ENCODE measurements at places on chromosomes 3 and 15. TPM values are rescaled to one million over a fixed set of nuclear protein-coding genes. Genes with fewer than 3 reads are reported as not detected.

DNA sequence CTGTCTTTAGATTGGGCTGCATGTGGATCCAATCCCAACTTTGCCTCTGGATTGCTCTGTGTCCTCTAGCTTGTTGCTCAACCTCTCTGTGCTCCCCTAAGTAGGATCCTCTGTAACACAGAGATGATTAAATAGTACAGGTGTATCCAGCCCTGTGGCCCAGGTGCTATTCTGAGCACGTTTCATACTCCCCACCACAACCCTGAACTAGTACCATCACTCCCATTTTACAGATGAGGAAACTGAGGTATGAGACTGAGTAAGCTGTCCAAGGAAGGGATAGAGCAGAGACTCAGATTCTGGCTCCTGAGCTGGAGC is 7.2 kb downstream of the ISG20 start:
- DNase-seq = no peak

PARP16 gene
- polyA plus RNA-seq = 13.9 TPM

DNA sequence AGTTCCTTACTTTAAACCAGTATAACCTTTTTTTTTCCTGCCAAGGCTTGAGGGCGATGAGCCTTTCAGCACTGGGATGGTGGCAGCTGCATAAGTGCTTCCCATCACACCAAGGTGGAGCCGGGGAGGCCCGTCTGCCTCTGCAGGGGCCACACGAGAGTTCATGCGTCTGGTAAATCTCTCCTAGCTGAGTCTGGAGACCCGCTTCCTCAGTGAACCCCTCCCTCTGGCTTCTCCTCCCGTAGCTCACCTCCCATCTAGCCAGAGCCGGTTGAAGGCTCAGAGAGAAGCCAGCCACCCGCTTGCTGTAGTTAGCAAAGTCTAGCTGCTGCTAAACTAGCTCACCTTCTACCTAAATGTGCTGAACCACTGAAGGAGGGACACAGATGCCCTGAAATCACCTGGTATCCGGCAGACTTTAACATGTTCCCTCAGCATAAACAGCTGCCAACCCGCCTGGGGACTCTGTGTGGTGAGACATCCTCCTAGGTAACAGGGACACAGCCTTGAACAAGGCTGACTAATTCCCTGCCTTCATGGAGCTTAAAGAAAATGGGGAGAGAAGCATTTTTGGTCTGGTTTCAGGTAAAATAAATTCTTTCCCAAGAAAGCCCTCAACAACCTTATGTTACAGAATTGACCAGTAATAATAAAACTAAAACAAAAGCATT is 42.9 kb downstream of the RLBP1 start:
- DNase-seq = no peak

- no peak for DNase-seq
These were observed 151.8 kb downstream of the MEX3B start for GRCh38 chr15:81894061-81894460.

DNA sequence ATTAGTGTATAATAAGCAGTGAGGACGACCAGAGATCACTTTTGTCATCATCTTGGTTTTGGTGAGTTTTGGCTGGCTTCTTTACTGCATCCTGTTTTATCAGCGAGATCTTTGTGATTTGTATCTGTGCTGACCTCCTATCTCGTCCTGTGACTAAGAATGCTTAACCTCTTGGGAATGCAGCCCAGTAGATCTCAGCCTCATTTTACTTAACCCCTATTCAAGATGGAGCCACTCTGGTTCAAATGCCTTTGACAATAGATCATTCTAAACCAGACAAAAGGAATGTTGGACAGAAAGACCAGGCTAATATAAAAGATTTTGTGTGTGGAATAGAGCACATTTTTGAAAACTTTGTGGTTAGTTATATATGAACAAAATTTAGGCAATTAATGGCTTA is 618.5 kb upstream of the BCHE start:
- no peak for DNase-seq

PIGZ gene
- not detected for polyA plus RNA-seq

- no peak for DNase-seq
These were observed 55.5 kb downstream of the BSN start for GRCh38 chr3:49609815-49610214.

DNA sequence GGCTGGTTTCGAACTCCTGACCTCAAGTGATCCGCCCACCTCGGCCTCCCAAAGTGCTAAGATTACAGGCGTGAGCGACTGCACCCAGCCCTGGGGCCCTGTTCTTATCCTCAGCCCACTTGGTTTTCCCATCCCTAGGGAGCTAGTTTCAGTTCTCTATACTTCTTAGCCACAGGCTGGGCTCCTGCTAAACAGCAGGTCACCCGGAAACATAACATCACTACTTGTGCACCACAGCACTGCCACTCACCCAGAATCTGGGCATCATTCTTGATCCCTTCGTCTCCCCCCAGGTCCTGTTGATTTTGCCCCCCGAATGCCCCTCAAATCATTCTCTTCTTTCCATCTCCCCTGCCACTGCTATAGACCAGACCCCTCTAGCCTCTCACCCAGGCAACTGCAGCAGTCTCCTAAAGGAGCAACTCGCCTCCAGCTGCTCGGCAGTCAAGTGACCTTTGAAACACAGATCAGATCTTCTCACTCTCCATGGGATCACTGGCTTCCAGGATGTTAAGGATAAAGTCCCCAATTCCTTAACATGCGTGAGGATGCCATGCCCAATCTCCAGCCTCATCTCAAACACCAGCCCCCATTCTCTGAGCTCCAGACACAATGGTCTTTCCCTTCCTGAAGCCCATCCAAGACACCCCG is 5.6 kb upstream of the AP3S2 start:
- DNase-seq = no peak

LMAN1L gene
- not detected for polyA plus RNA-seq

SCN11A gene
- polyA plus RNA-seq = 7.3 TPM

DNA sequence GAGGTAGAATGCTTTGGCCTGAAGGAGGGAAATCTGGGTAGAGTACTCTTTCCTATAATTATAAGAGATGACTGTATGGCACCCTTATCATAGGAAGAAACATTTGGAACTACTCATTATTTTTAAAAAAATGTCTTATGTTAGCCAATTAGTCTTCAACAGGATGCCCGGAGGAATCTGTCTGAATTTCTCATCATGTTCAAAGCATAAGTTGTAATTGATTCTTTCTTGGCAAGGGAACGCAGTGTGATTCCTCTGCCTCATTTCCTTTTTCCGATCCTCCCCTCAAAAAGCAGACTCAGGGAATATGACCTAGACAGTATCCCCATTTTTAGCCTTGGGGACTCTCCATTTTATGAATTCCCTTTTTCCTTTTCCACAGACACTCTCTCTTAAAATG is 165.1 kb downstream of the IL5RA start:
- DNase-seq = peak; percentile 8

GRCh38 chr3:69433969-69434325 is 48.1 kb upstream of the FRMD4B start:
- DNase-seq = no peak

DNA sequence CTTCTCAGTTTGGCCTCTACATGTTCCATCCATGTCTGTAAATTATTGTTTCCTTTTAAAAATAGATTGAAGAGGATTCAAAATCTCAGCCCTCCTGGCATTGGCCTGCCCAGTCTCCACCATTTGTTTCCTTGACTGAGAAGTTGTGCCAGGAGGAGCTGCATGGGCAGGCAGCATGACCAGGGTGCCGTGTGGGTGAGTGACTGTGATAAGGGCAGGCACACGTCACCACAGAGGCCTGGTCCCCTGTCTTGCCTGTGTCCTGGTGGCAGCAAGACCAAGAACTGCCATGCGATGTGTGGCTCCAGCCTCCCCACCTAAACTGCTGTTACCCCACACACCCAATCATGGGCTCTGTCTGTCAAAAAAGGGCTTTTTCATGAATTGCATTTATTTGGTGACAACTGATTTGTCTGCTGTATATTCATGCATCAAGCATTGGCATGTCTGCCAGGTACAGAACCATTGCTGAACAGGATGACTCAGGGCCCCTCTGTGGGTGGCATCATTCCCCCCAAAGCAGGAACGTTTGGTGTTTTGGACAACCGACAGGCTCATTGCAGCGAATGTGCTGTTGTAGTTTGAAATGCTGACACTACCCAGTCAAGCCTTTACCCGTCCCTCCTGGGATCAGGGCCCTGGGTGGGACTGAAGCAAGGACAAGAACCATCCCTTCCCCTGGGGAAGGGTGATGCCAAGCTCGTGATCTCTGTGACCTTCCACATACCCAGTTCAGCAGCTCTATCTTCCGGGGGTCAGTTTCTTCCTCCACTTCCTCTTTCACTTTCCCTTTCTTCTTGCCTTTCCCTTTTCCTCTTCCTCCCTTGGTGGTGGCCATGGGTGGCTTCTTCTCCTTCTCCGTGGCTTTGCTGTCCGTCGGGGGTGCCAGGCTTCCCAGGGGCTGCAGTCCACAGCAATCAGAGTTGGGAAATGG is 51.6 kb downstream of the TRPM1 start:
- no peak for DNase-seq

DNA sequence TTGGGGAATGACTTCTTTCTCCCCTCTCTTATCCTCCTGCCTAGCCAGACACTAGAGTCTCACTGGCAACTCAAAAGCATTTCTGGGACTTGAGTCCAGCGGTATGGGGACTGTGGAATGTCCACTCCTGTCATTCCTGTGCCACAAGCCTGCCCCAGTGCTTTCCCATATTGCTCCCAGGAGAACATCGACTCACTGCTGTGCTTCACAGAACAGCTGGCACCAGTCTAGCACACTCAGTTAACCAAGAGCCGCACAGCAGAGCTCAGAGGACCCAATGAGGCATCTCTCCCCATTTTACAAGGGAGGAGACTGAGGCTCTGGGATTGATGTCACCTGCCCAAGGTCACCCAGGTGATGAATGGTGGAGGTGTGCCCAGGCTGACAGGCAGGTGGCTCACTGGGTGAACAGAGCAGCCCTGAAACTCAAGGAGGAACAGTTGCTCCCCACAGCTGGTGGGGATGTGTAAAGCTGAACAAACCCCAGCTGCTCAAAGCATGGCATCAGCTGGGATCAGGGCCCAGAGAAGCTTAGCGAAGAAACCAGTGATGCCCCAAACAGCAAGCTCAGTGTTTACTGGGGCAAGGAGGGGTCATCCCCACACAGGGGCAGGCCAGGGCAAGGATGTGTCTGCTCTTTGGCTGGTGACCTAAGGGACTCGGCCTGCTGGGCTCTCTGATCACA is 35.4 kb upstream of the DUSP7 start:
- no peak for DNase-seq

INKA1 gene
- 7.4 TPM for polyA plus RNA-seq

DNA sequence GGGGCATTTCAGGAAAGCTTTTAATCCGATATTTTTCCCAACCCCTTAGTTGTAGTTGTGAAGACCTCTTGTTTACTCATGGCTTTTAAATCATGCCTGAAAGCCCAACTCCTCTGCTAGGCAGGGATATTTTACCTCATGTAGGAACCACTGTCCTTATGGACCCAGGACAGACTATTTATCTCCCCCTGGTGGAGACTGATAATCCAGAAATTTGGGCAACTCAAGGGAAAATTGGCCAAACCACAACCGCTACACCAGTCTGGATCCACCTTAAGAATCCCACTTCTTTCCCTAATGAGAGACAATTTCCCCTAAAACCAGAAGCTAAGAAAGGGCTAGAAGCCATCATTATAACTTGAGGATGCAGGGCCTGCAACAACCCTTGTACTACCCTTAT is 248.1 kb upstream of the STAC start:
- DNase-seq = no peak

- no peak for DNase-seq
These were observed 15.9 kb downstream of the CD200R1 start for GRCh38 chr3:112958811-112959560.

DNA sequence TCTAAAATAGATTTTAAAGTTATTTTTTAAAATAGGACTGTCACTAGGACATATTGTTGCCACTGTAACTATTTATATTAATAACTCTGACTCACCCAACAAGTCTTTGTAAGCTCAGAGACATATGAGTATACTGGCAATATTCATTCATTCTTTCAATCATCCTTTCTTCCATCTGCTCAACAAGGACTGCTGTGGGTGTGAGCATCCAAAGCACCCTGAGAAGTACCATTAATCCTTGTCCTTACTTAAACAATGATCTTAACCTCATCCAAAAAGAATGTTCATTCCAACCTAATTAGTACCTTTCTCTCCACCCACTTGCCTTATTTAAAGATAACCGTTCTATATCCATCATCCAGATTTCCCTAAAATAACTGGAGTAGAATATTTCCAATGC is 94.2 kb upstream of the PPP2R3A start:
- no peak for DNase-seq

- DNase-seq = no peak
These were observed 1.4 kb downstream of the NDUFB4 start for GRCh38 chr3:120597445-120598049.

ATP8B4 gene
- polyA plus RNA-seq = 3.9 TPM

GRCh38 chr15:78685159-78685921 is 44.3 kb upstream of the CHRNB4 start:
- DNase-seq = peak; percentile 44

GTPBP8 gene
- 20.0 TPM for polyA plus RNA-seq

- DNase-seq = no peak
These were observed 33.1 kb upstream of the PLA2G4E start for GRCh38 chr15:42053914-42054313.

SH2D7 gene
- polyA plus RNA-seq = 0.04 TPM

LRRK1 gene
- 5.3 TPM for polyA plus RNA-seq

GRCh38 chr3:196962930-196963630 is 5.6 kb downstream of the PIGZ start:
- DNase-seq = no peak

DNA sequence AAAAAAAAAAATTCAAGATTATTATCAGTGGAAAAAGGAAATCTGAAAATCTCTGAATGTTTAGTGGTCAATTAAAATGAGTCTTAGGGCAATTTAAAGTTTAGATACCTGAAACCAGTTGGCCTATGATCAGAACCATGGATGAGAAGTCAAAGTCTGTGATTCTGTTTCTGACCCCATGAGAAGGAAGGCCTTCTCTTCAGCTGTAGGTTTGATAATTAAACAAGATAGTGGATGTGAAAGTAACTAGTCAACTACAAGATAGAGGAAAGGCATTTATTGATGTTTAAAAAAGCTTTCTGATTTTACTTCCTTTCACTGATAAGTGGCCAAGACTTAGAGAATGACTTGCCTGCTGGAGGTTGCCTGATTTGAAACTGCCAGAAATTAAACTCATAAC is 8.7 kb downstream of the PLS1 start:
- no peak for DNase-seq

GRCh38 chr3:133701435-133702358 is 40.0 kb upstream of the TOPBP1 start:
- no peak for DNase-seq

DNA sequence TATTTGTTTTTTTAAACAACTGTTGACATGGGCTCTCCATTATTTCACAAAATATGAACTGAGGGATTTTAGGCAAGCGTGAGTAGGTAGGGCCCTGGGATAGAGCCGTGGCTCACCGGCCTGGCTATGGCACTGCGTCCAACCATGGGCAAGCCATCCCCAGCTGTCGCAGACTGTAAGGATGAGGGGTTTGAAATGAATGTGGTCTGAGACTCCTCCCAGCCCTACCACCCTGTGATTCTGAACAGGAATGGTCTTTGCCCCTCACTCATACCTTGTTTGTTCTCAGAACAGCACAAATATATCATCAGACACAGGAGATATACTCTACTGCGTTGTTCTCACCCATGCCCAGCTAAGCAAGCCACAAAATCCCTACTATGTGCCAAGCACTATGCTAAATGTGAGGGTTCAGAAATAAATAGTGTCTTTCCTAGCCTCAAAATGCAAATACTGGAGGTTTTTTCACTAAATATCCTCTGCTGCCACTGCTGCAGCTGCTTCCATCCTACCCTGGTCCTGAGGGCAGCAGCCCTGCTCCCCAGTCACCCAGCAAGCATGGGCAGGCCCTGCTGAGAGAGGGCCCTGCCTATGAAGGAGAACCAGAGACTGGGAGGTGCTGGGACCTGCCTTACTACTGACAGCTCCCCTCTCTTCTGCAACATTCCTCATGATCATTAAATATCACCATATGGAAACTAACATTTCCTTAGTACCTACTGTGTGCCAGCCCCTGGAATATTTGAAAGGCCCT is 102.8 kb downstream of the XXYLT1 start:
- no peak for DNase-seq

All from muscle of arm (tissue), 14 donors.